ENCODE measurements at places on chromosomes 3 and 15.

DNA sequence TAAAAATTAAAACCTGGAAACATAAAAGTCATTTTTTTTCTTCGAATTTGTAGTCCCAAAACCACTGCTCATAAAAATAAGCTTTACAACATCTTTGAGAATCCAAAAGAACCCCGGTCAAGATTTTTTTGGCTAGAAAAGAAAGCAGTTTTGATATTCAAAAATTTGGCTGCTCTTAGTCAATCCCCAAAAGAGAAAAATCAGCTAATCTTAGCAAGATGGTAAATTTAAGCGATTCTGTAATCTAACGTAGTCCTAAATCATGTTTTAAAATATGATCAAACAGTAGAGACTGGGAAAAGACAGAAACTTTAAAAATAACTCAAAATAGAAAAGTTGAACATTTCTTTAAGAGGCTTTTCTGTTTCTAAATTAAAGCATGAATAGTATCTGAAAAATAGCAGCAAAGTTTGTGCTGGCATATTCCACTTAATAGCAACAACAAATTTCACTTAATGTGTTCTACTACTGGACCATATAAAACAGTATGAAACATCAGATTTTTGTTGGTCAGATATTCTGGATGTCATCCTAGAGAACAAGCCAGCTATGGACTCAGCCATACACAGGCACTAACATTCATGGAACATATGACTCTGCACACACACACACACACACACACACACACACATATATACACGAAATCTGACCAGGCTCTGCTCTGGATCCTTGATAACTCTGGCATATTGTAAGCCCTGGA is 19.1 kb upstream of the NR2F2 start:
- DNase-seq: no peak

DNA sequence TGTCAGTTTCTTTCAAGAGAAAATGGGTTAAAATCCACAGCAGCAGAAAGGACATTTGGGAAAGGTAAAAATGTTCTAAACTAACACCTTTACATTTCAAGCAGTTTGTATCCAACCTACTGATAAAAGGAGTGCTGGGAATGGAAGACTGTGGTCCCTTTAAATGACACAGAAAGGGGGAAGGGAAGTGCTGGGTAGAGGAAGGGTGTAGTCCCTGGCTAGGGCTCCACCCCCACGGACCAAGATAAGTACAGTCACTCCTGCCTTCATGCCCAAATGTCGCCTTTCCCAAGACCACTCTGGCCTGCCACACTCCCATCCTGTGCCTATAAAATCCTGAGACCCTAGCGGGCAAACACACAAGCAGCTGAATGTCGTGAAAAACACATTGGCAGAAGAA is 350.9 kb upstream of the POU1F1 start:
- no peak for DNase-seq

GRCh38 chr3:20773320-20773984 is 587.4 kb upstream of the SGO1 start:
- no peak for DNase-seq

GRCh38 chr15:66849746-66850077 is 147.7 kb downstream of the SMAD6 start:
- DNase-seq: no peak

DNA sequence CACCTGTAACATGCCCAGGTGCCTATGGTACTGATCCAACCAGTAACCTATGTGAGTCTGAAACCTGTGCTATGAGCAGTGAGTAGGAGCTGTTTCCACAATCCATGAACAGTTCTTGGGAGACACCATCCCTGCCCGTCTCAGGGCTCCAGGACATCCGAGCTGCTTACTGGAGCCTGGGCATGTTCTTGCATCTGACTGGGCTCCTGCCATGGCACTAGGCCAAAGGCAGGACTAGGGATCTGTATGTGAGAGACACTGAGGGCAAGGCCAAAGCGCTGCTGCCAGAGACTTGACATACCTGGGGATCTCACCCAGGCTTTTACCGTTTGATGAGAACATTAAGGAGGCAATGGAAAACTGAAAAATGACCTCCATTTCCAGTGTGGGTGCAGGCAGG is 59.8 kb downstream of the WDR76 start:
- DNase-seq: no peak

GRCh38 chr3:190699776-190700175 is 162.7 kb downstream of the GMNC start:
- DNase-seq: no peak

- no peak for DNase-seq
Observed at GRCh38 chr3:163011596-163011995, 1515.0 kb downstream of the OTOL1 start.

GRCh38 chr3:71512544-71512943 is 71.0 kb downstream of the FOXP1 start:
- no peak for DNase-seq

- no peak for DNase-seq
Observed at GRCh38 chr3:14758959-14759358, 59.8 kb upstream of the FGD5 start.

DNA sequence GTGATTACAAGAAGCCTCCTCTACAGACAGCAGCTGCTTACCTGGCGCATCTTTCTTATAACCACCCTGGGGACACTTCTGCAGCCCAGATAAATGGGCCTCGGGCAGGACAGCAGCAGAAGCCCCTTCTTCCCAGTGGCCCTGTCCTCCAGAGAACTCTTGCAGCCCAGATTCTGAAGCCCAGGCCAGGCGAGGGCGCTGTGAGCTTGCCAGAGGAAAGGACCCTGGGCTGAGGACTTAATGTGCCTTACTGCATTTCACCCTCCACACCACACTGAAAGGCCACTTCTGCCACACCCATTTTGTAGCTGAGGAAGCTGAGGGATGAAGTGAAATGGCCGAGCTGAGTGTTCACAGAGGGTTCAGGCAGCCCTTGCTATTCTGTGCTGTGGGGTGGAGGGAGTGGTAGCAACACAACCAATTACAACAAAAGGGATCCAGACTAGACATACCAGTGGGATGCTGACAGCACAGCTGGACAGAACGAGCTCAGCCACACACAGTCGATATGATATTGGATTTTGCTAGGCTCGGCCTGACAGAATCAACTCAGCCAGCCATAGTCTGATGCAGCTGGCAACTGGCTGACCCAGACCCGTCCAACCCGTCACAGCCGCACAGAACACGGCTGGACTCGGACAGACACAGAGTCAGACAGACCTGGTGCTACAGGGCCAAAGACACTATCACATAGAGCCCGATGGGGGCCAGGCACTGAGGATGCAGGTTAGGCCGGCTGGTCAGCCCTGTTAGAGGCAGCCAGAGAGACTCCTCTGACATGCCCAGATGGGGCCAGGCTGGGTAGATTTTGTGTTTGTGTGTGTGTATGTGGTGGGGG is 7.3 kb downstream of the ACOX2 start:
- no peak for DNase-seq

DNA sequence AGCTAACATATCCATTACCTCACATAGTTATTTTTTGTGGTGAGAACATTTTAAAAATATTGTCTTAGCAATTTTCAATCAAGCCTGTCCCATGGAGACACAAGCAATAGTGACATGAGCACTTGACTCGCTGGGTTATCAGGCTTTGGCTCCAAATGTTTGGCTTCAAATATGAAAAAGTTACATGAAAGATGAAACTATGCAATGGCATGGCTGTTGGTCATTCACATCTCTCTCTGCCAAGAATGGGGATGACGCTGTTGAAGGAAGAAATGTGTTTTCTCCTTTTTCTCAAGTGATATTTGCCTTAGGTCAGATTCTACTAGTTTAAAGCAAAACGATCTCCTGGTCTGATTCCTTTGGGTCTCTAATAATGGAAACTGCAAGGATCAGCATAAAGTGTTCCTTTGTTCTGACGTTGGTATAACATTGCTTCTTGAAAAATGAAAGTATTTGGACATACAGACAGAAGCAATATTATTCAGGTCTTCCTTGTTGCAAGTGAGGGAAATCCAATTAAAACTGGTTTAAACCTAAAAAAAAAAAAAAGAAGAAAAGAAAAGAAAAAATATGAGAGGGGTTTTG is 71.2 kb downstream of the SSUH2 start:
- no peak for DNase-seq

Measured in NCI-H774 (cell line).